ENCODE measurements at places on chromosomes 1 and 21.

DNA sequence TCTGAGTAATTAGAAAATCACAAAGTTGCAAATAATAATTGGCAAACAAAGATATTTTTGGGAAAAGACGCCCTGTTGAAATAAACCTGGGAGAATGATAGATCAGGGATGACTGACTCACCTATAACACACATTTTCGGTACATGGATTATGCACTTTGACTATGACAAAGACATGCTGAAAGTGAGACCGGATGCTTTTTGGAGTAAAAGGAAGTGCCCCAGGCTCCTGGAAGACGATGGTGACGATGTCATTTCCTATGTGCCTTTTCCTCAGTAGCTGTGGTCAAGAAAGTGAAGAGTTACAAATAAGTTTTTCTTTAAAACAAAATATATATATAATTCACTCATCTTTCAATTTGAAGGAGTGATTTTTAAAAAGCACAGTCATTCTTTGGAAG, 158.7 kb downstream of the SIPA1L2 start:
- no peak for DNase-seq

DNA sequence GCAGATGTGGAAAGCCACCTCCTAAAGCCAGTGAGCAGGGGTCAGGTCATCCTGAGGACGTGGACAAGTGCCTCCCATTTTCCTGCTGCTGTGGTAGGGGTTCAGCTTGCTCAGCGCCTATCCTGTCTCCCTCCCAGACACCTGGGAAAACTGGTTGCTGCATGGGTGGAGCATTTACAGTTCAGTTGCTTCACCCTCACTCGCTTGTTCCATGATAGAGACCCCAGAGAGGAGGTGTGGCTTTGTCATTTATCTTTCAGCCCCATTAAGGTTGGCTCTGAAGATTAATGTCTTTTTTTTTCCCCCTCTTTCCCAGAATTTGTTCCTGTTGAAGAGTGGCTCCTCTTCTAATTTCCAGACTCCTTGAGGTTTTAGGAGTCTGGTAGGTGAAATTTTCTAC, 9.2 kb downstream of the VANGL1 start:
- DNase-seq = no peak

DNA sequence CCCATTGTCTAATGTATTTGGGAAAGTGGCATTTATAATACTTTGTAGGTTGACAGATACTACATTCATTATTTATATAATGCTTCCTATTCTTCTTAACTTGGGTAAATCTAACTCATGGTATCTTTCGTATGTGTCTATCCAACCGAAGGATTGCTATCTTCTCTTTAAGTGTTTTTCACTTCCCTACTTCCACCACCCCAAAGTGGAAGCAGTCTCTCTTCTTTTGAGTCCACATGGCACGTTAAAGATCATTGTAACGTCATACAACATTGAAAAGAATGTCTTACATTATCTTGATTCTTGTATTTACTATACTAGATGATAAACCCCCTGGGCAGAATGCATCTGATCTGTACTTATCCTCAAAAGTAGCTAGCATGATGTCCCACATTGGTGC, 21.2 kb downstream of the ATP1A1 start:
- DNase-seq = no peak

DNA sequence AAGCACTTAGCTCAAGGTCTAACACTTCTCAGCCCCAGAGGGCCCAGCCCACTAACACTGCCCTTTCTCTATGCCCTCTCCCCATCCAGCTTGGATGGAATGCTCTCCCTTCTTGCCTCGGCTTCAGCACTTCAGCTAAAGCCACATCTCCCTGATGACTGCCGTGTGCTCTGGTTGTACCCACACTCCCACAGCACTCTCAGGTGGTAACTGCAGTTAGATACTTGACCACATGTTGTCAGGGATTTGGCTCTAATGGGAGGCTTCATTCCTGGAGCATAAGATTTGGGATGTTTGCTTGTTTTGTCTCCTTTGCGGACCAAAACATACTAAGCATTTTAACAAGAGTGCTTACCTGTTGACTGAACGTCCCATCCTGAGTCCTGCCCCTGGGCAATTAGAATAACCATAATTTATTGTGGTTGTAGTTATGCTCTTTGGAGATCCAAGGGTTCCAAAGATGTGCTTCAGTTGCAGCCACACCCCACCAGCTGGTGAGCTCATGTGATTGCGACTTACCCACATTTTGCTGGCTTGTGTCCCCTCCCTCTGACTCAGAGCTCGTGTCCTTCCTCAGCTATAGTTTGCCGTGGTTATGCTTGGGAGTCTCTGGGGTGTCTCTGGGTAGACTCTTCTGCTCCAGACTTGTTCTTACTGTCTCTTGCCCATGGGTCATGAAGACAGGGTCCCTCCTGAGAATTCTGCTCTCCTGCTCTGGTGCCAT, 7.7 kb upstream of the SLC26A9 start:
- DNase-seq = peak; percentile 98

GRCh38 chr1:179817056-179817455, 60.5 kb downstream of the TOR1AIP2 start:
- no peak for DNase-seq

DNA sequence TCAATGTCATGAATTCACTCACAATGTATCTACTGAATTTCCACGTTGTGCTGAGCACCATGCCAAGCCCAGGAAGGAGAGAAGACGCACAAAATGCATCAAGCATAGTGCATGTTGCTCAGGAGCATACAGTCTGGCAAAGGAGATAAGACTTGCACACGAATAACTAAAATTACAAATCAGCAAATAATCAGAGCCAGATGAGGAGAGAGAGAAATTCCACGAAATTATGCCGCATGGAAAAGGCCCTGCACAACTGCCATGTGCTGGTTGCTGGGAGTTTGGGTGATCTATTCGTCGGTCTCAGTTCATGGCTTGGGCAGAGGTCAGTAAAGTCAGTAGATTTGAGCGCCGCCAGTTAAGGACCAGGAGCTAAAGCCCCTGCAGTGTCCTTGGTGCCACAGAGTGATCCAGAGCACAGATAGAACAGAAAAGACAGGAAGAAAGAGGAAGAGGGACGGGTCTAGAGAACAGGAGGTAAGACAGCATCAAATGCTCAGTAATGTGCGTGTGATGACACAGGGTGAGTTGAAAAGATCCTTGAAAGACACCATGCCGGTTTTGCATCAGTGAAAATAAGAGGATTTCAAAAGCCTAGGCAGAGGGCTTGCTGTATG, 55.1 kb upstream of the ZNF281 start:
- no peak for DNase-seq

- peak; percentile 1 for DNase-seq
Measured at GRCh38 chr1:237386362-237387143, 344.6 kb downstream of the RYR2 start.

- no peak for DNase-seq
Measured at GRCh38 chr21:26199456-26199855, 28.9 kb upstream of the APP start.

- DNase-seq = no peak
Measured at GRCh38 chr1:7109901-7110300, 324.6 kb downstream of the CAMTA1 start.

- DNase-seq = no peak
Measured at GRCh38 chr1:236862615-236863211, 67.6 kb downstream of the MTR start.

DNA sequence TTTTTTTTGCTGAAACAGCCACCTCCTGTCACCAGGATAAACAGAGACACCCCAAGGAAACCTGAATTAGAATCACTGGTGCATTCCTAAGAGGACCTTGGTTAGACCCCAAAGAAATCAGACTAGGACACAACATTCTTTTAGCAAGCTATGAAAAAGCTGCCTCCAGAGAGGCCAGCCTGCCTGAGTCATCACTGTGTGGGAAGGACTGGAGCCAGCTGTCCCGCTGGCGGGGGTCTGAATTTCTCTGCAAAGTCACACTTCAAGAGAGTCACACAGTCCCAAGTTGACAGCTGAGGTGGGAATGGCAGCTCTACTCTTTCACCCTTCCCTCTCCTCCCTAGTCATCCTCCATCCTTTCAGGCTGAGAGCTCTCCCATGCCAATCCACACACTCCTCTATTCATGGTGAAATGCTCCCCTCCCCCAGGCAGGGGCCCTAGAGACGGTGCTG, 405.0 kb upstream of the POU3F1 start:
- DNase-seq = no peak

- DNase-seq = no peak
Measured at GRCh38 chr21:35984654-35985361, 75.5 kb downstream of the SETD4 start.

DNA sequence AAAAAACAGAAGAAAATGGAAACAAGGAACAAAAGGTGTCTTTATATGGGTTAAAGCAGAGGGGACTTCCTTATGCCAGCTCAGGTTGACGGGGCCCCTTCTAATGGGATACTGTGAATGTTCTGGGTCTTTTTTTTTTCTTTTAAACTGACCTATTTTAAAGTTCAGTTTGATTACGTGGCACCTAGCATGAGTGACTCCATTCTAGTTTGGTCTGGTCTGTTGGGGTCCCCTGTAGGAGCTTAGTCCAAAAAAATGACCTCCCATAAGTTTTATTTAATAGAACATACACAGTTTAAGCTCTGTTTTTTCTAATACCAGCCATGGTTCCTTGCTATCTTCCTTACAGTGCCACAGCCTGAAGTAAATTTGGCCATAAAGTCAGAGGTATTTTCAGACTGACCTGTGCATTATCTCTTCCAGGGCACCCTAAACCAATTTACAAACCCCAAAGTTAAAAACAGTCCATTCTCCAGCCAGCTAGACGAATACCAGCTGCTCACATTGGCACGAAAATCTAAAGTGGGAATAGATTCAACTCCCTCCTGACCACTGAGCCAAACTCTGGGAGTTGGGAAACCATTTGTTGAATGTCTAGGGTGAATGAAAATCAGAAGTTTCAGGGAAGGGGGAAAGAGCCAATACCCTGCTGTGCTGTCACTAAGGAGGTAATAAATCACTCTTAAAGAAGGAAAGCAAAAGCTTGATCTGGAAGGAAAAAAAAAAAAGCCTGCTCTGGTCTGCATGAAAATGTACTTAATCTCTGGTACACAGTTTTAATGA, 42.4 kb downstream of the AKNAD1 start:
- DNase-seq = peak; percentile 44

GRCh38 chr1:160284220-160284781, 632 bp downstream of the PEX19 start:
- DNase-seq = peak; percentile 35

DNA sequence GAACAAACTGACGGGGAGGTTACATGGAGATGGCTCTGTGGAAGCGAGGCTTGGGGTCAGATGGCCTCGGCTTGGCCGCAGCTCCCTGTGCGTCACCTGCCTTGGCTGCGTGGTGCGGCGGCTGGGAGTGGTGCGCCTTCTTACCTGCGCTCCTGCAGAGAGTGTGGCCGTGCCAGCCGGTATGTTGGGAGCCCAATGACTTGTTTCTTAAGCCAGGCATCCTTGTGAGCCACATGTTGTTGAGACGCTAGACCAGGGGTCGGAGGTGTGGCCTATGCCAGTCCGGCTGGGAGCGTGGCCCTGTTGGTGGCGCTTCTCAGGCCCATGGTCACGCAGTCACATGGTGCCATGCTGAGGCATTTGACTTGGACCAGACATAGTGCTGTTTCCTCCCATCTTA, 10.5 kb downstream of the SLX9 start:
- DNase-seq = no peak

GRCh38 chr1:225435487-225435886, 7.6 kb upstream of the LBR start:
- DNase-seq = no peak

GRCh38 chr1:193275773-193276172, 89.4 kb upstream of the B3GALT2 start:
- no peak for DNase-seq

- peak; percentile 76 for DNase-seq
Measured at GRCh38 chr21:35206141-35207125, 157.3 kb upstream of the RUNX1 start.

DNA sequence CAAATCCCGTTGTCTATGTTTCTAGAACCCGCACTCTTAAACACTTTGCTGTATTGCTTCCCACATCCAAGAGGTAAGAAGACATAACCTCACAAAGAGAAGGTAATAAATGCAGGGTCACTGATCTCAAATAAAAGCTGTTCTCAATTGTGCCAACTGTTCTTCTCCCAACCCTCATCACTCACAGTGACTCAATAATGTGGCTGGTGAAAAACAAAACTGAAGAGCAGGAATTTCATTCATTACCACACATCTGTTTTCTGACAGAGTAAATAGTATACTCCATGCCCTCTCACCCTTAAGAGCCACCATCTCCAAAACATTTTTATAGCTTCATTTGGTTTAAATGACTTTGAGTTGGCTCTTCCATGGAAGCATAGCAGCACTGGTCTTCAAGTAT, 6.2 kb upstream of the ERICH3 start:
- DNase-seq = no peak

- DNase-seq = no peak
Measured at GRCh38 chr1:240258910-240259309, 167.2 kb downstream of the FMN2 start.

DNA sequence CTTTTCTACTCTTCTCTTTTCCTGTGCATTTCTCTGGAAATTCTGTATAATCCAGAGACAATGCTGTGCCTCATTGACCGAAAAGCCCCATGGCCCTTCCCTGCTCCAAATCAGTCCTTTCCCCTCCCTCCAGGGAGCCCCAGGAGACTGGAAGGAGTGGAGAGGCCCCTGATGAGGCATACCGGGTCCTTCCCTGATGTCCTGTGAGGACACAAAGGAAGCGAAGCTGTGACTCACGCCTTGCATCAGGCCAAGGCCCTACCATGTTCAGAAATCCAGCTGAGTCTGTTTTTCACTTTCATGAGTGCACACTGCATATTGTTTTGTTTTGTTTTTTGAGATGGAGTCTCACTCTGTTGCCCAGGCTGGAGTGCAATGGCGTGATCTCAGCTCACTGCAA, 38.7 kb upstream of the BECN2 start:
- DNase-seq = no peak

DNA sequence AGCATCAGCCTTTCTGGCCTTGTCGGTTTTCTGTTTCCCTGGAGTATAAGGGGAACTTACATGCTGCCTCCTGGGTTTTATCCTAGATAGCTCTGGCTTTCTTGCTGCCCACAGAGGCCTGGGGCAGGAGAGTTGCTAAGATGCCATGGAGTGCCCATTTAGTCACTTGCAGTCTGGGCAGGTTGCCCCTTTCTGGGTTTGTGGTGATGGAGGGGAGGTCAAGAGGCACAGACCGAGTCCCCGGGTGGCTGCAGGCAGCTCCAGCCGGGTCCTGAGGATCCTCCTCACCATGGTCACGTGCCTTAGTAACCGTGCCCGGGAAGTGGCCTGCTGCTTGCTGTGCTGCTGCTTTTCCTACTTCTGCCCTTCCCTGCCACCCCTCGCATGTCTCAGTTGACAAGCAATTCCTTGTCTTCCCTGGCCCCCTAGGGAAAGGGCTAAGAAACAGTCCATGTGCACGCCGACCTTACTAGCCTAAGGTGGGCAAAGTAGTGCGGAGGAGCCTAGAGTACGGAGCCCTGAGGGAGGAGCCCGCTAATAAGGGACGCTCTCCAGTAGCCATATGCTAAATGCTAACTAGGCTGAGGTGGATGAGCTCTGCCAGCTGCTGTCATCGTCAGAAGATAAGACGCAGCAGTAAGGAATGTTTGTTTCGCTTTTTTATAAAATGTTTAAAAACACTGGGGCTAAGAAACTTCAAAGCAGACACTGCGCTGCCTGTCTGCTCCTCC, 34.8 kb downstream of the CLCA1 start:
- DNase-seq = no peak

- DNase-seq = no peak
Measured at GRCh38 chr1:158809862-158810261, 21.3 kb upstream of the MNDA start.

Data from NCI-H1417 (cell line).